Naive thymus-derived CD8-positive, alpha-beta T cell (primary cell): ENCODE measurements at places on chromosomes 4 and X.
A peak's percentile ranks its signal among the peaks of the same experiment; 100 is the strongest.

DNA sequence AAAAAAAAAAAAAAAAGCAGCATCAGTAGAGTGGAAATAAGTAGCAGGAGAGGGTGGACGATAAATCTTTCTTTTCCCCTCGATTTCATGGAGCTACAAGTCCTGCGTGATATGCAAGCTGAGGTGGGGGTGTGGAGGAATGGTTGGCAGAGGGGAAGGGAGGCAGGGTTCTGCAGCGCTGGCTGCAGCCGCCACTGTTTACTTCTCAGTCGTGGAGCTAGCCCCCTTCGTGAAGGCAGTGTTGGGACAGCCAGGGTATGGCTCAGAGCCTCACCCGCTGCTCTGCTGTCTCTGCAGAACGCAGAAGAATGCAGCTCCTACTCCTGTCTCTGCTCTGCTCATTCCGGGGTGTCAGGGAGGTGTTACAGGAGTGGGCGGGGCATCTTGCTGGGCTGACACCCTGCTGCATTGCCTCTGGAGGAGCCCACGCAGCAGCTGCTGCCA, 140.6 kb downstream of the GPM6A start:
- no peak for DNase-seq

GRCh38 chrX:71565474-71566041, 12.7 kb upstream of the GCNA start:
- no peak for DNase-seq

GRCh38 chr4:34280131-34280530, 1964.2 kb downstream of the ARAP2 start:
- DNase-seq: no peak

- no peak for DNase-seq
Observed at GRCh38 chr4:6165766-6166165, 34.6 kb downstream of the JAKMIP1 start.

- no peak for DNase-seq
Observed at GRCh38 chr4:181752516-181752915, 490.7 kb upstream of the TENM3 start.

- DNase-seq: no peak
Observed at GRCh38 chr4:793093-793861, 32.7 kb downstream of the CPLX1 start.

DNA sequence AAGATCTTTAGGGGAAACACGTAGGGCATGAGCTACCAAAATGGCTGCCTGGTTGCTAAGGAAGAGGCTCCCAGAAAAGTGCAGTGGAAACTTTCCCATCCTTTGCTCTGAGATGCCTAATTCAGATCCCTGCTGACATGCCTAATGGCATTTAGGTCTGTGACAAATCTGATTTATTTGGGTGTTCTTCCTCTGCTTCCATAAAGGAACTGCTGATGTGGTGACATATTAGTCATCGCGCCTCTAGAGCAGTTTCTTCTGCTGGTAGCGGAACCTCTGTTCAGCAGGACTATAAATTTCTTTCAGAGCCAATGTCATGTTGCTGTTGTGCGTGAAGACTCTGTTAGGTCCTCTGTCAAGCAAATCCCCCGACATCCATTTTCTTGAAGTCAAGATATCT, 310.0 kb downstream of the PDHA2 start:
- no peak for DNase-seq

GRCh38 chrX:48507246-48507645, 1.5 kb upstream of the PORCN start:
- no peak for DNase-seq

- no peak for DNase-seq
Observed at GRCh38 chr4:22170353-22170752, 221.8 kb upstream of the KCNIP4 start.

DNA sequence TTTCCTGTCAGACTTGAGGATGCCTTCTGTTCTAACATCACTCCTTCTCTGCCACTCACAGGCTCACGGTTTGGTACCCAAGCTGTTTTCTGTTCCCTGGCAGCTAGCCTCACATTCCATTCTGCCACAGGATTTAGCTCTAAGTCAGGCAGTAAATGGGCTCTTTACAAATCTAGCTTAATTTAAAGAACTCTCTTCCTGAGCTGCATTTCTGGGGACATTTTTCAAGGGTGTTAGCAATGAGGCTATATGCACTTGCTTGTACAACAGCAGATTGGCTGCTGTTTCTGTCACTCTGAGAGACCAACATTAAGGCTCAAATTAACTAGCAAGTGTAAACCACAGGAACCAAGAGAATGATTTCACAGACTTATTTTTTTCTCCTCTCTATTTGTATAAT, 337.8 kb upstream of the NOCT start:
- DNase-seq: no peak

- DNase-seq: no peak
Observed at GRCh38 chr4:30929649-30930048, 209.5 kb downstream of the PCDH7 start.

DNA sequence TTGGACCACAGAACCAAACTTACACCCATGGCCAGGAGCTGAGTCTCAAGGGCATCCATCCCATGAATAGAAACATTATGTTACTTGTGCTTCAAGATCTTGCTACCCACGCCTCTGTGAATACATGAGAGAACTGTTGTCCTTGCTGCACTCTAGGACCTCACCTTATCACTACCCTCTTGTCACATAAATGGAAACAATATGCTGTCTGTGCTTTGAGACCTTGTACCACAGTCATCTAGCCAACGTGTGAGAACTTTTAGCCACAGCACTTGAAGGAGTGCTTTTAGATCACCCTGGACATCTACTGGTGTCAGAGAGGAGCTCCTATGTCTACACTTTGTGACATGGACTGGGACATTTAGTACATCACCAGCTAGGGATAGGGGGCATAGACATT, 30.7 kb upstream of the HUWE1 start:
- DNase-seq: no peak

GRCh38 chr4:74109870-74110605, 11.0 kb upstream of the CXCL2 start:
- no peak for DNase-seq

- no peak for DNase-seq
Observed at GRCh38 chr4:14247767-14248166, 620.2 kb upstream of the BOD1L1 start.

DNA sequence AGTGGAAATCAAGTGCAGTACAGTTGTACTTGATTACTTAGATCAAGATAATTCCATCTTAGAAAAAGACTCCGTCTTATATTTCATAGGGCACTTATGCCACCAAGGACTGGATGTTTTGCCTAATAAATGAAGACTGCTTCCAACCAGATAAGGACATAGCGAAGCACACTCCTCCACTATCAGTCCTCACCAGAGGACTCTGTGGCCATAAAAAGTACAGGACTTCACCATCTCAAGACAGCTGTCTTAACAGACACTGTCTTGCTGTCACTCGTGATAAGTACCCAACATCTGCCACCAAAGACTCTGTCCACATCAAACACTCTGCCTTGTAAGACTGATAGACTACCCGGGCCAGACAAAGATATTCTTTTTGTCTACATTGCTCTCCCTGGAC, 352.0 kb downstream of the TRAM1L1 start:
- no peak for DNase-seq

- no peak for DNase-seq
Observed at GRCh38 chr4:165293927-165294649, 33.4 kb upstream of the MSMO1 start.

DNA sequence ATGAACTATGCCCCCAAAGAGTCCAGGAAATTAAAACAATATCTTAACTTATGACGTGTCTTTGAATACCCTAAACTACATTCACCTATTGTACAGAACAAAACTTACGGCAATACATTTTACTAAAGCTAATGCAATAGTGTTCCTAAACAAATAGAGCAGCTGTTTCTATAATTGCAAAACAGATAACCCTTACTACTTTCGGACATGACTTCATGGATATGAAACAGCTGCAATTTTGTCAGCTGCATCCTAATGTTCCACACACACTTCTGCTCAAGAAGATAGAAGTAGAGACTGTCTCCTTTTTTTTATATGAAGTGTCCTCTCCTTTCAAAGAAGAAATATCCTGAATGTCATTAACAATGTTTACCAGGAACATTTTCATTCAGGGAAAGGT, 174.9 kb downstream of the ACTRT1 start:
- DNase-seq: no peak

DNA sequence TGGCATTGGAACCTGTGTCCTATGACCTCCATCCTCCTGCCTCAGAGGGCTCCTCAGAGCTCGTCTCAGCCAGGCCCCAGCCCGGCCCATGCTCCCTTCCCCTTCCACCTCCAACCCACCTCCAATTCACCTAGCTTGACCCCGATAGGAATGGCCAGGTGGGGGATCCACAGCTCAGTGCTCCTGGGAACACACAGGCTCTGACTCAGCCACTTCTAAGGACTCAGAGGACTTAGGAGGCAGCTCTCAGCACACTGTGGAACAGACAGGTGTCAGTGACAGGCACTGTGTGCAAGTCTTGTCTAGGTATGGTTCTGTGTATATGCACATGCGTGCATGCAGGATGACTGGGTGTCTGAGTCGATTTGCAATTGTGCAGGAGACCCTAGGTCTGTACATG, 44.8 kb downstream of the PJA1 start:
- DNase-seq: no peak

GRCh38 chrX:118225711-118226428, 109.3 kb upstream of the KLHL13 start:
- DNase-seq: peak; percentile 2

DNA sequence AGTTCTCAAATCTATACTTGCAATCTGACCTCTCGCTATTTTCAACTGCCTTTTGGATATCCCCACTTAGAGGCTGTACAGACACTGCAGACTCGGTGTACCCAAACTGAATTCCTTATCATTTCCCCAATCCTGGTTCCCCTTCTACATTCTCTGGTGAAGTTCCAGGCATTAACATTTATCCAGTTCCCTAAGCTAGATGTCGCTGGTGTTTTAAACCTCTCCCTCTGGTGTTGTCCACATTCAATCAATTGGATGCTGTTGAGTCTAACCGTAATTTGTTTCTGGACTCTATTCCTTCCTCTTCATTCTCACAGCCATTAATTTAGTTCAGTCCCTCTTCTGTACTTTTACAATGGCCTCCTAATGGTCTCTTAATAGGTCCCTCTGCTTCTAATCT, 7.2 kb upstream of the STK26 start:
- DNase-seq: no peak

DNA sequence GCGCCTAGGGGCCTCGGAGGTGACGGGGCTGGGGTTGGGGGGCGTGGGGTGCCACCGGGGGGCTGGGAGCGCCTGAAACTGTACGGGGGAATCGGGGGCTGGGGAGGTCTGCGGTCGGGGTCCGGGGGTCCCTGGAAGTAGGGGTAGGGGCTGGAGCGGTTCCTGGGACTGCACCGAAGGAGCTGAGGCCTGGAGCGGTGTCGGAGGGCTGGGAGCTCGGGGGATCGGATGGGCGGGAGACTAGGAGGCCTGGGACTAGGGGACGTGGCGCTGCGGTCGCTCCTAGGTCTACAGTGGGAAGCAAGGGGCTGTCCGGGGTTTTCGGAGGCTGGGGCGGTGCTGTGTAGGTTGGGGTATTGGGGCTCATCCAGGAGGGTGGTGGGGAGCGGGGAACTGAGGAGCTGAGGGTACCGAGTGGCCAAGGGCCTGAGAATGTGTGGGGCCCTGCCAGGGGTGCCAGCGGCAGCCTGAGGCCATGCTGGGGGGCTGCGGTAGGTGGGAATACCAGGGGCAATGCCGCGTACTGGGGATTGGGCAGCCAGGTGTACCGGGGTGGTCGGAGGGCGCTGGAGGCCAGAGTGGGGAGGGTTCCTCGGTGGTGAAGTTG, 562 bp downstream of the AKAP17A start:
- no peak for DNase-seq

DNA sequence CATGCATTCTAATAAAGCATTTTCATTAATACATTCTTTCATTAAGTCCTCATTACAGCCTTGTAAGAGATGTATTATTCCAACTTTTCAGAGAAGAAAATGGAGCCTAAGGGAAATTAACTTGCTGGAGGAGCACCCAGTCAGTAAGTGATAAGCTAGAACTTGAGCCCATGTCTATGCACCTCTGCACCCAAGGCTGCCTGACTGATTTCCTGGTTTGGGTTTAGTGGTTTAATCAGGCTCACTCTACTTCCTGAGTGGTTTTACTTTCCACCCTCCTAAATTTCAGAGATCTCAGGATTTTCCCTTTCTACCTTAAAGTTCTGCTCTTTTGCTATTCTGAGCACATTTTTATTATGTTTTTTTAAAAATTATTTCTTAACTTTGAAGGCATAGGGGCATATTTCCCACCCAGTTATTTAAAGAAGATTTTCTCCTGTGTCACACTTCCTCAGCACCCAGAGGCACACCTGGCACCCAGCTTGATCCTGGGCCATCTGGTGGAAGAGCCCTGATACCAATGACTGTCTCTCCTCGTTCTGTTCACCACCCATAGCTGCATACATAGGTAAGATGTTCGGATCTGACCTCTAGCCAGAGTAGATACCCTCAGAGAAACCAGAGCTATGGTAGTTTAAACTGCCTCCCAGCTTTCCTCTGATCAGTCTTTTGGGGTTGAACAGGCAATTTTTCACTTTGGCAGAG, 10.4 kb downstream of the CORIN start:
- DNase-seq: no peak

DNA sequence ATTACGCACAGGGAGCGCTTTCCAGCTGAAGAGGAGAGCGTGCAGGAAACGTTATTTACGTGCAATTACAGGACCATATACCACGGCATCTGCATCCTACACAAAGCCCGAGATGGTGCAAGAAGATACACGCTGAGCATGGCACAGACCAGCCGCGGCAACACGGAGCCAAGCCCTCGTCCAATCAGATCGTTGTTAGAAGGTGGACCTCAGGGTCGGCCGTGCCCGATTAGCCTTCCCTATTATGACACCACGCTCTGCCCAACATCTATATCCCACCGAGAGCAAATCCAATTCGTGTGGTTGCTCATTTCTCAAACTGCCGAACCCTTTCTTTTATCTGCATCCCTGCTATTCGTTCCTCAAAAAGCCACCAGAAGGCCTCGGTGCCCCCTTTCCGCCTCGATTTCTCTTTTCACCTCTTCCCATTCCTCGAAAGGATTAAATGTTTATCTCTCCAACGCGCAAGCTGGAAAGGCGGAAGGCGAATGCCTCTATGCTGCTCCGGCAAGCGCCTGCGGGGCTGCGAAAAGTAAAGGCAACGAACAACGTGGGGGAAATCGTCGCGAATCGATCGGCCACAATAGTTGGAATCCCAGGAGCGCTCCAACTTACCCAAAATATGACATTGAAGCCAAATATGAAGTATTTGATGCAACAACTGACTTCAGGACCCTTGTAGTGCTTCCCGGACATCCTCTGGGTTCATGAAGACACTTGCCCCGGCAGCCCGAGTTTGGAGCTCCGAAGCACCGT, 702 bp downstream of the TSPAN5 start:
- peak; percentile 12 for DNase-seq

DNA sequence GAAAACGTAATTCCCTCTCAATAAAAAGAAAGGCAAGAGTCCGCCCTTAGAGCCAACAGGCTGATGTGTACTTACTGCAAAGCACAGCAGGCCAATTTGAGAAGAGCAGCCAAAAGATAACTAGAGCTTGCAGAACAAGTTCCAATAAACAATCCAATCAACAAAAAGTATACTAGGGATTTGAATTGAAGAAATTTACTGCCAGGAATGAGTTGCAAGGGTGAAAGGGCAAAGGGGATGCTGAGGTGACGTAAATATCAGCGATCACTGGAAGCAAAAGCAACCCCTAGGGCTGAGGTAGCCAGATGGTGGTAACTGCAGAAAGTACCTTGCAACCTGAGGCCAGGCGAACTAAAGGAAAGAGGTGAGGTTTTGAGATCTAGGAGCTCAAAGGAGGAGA, 152.1 kb upstream of the TENM3 start:
- no peak for DNase-seq
